ENCODE measurements at places on chromosomes 5 and 9.

GRCh38 chr5:168234133-168234532, 57.3 kb upstream of the WWC1 start:
- no peak for DNase-seq

DNA sequence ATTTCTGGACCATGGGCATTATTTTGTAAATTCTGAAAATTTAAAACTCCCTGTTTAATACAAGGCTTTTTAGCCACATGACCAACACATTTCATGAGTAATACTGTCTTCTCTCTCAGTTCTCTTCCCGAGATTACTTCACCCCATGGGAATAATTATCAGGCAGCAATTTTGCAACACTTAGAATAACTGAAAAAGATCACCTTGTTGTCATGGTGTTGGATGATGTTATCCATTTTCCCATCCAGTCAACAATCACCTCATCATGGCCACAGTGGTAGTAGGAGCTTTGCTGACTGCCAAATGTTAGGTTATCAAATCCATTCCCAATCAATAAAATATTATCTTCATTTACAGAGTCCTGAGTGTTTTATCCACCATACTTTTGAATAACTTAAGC, 354.9 kb upstream of the ISL1 start:
- DNase-seq: no peak

GRCh38 chr5:124685404-124685930, 61.0 kb downstream of the ZNF608 start:
- DNase-seq: no peak

DNA sequence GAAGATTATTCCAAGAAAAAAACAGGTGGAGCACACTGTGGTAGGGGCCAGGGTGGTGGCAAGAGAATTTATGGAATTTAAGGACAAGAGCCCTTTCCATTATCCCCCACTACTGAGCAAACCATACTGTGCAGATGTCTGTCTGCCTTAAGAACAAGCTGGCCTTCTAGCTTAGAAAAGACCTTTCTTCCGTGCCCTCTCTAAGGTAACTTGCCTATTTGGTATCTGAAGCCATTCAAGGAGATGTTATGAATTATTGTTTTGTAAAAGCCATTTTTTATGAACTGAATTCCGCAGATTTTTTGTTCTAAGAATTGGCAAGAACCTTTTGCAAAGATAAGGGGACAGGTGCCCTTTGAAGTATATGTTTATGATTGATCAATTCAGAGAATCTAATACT, 20.9 kb downstream of the GRAMD2B start:
- DNase-seq: no peak

DNA sequence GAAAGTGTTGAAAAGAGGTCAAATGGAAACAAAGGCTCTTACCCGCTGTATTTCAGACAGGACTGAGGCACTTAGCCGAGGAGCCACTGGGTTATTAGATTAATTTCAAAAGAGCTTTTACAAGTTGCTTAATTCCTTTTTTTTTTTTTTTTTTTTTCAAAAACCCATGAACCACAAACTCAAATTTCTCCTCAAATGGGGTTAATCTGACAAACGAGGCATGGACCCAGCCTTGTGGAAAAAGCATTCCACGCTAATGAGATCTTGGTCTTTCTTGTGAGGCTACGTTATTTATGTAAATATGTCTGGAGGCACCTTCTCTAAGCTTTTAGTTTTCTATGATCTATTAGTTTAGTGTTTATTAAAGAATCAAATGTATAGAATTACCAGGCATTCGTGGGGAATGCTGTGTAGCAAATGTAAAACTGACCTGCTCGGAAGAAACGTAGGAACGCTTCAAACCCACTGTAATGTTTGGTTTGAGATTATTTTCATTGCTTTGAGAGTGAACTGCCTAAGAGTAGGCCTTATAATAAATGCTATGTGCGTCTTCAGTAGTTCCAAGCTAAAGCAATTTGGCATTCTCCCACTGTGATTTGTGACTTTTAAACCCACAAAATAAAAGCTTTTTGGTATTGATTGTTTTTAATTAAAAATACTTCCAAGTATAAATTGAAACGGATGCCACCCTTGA, 134.7 kb downstream of the CDH6 start:
- no peak for DNase-seq

DNA sequence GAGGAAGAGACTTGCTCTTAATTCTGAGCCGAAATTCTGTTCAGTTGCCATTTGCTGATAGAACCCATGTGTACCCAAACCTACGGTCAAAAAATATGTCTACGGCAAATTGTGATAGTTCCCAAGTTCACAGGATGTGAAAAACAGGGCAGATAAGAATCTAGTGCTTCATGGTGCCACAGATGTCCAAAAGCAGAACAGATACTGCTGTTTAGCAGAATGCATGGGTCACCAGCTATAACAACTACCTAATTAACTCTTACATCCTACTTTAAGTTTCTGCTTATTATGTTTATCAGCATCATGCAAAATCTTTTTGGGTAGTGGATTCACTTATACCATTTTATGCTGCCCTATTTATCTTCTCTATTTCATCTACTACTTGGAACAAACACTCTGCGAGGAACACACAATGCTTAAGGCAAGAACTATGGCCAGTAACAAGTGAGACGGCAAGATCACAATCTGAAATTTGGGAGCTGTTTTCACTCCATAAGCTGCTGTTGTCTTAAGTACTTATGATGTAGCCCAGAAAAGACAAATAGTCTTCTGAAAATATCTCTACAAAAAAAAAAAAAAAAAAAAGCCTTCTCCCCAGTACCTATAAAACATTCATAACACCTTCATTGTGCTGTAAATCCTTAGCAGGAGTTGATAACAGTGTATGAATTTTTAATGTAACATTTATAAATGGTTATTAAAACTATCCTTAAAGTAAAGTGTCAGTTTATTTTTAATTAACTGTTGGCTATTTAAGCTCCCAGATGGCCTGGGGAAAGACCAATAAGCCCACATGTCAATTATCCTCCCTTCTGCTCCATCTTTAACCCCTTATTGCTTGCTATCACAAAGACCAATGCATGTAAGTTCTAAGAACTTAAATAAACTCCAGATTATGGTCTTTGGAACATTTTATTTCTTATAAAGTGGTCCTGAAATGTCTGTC, 232.3 kb downstream of the TLR4 start:
- DNase-seq: no peak

DNA sequence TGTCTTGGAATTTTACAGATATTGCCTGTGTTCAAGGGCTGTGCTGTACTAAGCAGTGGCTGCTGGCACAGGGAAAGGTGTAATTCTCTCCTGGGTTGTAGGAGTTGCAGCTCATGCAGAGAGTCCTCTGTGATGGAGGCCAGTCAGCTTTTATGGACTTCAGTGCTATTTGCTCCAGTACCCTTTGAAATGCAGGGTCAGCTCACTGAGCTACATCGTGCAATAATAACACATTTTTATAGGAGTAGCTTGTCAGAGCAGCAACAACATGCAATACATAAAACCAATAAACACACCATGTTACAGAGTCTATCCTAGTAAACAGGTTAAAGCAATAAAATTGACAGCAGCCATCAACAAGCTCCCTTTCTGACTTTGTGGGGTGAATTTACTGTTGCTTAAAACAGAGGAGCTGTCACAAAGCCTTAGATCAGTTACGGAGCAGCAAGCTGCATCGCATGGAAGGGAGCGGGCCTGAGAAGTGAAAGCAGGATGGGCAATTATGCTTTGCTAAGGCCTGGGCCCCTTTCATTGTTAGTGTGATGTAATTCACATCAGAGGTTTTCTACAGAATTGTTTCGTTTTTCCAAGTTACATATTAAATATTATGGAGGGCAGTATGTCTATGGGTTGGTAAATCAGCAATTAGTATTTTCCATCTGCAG, 16.8 kb downstream of the CD180 start:
- DNase-seq: no peak

- no peak for DNase-seq
These were observed 50.7 kb upstream of the FST start for GRCh38 chr5:53429706-53430105.

GRCh38 chr9:134365791-134366222, 39.6 kb downstream of the RXRA start:
- DNase-seq: no peak

DNA sequence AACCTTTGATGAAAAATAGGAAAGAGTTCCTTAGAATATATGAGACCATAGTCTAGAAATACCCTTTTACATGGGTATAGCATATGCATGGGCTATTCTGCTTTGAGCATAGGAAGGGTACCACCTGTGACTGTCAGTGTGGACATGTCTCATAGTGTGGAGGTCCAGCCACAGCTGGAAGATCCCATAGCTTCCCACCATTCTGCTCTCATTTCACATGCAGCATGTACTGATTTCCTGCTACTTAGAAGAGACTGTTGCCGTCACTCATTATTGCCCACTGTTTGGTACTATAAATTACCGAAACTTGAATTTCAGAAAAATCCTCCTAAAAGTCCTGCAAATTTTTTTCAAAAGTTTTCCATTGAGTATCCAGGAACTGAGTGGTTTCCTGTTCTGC, 477.8 kb upstream of the DAB2 start:
- no peak for DNase-seq

DNA sequence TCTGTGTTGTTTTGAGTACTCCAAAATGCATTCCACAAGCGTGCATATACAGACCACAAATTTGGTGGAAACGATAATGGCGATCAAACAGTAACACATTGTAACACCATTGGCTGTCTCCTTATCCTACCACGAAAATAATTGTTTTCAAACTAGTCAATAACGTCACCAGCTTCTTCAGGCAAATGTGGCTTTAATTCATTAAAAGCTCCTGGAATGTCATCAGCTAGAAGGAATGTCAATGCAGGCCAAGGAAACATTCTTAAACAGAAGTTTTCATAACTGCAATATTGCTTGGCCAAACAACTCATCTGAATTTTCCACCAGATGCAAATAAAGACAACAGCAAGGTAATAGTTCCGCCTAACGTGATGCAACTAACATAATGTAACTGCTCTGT, 71.6 kb upstream of the XPA start:
- no peak for DNase-seq

DNA sequence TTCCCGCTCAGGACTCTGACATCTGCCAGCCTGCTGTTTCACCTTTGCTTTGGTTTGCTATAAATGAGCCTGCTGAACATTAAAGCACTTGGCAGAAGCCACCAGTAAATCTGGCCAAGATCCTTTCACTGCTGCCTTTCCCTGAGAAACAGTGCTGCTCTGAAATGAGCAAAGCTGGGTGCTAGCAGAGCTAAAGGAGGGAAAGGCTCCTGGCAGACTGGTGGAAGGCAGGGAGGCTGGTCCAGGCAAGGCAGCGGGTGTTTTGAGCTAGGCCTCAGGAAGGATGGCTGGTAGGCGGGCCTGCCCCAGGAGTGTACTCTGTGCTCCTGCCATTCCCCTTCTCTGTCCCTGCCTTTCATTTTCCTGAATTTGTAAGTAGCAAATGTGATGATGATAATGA, 52.5 kb upstream of the PTGS1 start:
- DNase-seq: no peak

DNA sequence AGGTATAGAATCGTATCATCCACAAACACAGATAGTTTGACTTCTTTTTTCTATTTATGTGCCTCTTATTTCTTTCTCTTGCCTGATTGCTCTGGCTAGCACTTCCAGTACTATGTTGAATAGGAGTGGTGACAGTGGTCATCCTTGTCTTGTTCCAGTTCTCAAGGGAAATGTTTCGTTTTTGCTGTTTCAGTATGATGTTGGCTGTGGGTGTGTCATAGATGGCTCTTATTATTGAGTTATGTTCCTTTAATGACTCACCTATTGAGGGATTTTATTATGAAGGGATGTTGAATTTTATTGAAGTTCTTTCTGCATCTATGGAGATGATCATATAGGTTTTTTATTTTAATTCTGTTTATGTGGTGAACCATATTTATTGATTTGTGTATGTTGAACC, 70.3 kb downstream of the ENC1 start:
- no peak for DNase-seq

DNA sequence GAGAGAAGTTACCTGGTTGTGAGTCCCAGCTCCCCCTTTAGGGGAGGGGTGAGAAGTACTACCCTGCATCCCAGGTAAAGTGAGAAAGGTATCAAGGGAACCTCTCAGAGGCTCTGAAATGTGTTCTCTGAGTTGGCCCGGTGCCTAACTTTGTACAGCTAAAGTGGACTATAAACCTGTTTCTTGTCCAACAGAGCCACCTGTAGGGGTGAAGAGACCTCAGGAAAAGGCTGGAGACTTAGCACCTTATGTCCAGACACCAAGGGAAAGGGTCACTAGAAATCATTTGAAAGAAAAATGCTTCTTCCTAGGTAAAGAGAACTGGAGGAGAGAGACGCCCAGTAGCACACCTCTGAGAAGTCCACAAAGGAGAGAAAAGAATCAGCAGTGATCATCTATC, 108.3 kb upstream of the KIF2A start:
- DNase-seq: no peak

DNA sequence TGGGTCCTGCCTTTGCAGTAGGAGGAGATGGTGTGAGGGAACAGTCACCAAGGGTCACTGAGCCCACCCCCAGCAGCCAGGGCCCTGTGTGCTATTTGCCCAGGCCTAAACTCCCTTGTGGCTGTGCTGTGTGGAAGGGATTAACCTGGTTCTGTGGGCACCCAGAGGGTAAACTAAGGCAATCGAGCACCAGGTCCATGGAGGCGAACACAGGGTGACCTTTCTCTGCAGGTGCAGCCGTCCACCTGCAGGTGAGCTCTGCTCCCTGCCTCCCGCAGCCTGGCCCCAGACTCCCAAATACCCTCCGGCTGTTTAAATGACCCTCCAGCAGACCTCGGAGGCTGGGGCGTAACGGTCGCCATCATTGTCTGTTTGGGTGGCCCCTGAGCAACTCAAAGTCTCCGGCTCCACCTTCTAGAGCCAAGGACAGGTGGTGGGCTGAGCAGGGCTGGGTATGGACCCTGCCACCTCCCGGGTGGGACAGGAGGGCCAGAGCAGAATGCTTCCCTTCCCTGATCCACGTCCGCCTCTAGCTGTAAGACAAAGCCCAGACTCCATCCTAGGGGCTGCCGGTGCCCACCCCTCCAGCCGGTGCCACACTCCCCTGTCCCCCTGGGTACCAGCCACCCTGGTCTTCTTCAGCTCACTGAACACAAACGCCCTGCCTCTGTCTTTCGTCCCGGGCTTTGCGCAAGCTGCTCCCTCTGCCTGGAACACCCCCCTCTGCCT, 34.1 kb upstream of the FIBCD1 start:
- no peak for DNase-seq

DNA sequence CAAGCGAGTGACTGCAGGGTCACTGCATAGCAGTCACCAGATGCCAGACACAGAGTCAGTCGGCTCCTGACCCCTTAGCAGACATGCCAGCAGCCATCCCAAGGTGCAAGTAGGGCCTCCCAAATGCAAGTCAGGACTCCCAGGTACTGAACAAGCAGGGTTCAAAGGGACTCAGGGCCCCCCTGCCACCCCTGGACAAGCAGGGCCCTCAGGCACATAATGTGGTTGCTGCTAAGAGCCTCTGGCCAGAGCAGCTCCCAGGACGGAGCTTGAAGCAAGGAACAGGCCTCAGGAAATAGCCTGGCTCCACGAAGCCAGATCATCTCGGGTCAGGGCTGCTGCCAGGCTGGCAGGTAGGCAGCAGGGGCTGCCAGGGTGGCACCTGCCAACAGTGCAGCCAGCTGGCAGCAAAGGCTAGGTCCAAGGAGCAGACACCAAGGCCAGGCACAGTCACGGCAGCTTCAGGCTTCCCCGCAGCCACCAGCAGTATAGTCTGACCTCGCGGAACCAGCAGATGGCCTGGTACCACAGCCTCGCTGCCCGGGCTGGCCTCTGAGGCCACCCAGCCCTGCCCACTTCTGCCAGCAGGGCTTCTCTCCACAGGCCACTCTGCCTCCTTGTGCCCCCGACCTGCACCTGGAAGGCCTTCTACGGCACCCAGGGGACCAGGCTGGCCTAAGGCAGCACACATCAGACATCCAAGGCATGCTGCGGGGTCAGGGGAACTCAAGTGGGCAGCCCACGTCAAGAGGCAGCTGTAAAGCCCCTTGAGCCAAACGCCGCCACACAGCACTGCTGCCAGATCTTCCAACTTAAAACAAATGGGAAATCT, 7.4 kb downstream of the EEIG1 start:
- DNase-seq: peak; percentile 36

Data from nucleus accumbens (tissue), 56 donors.